ENCODE measurements at places on chromosomes 7 and 10.

DNA sequence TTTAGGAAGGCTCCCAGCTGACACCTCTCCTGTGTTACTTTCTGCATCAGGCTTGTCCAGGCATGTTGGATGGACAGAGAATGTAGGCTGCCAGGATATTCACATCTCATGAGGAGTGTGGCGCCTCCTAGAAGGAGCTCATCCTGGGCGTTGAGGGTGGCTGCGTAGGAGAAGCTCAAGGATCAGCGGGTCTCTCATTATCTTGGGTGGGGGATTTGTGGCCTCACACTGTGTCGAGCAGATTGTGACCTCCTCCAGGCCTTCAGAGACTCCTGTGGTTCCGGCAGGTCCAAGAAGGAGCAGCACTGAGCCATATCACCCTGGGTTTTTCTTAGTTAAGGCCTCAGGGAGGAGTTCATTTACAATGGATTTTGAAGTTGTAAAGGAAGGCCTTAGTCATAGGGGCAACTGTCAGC, 8.7 kb upstream of the COBL start:
- DNase-seq, result no peak

- no peak for DNase-seq
Observed at GRCh38 chr7:962401-963081, 8.1 kb upstream of the ADAP1 start.

DNA sequence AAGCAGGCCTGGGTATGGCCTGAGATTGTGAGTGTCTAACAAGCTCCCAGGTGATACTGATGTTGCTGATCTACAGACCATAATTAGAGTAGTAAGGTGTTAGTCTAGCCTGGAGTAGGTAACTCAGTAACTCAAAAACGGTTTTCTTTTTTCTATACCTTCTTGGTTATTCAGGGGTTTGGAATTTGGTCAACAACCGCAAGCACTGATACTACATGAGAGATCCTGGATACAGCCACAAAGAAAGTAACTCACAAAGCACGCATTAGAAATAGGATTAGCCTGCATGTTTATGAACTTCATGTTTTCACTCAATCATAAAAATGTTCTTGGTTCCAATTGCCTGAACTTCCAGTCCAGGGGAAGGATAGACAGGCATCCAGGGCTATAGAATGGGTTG, 803.5 kb downstream of the MAGI2 start:
- DNase-seq, result no peak

DNA sequence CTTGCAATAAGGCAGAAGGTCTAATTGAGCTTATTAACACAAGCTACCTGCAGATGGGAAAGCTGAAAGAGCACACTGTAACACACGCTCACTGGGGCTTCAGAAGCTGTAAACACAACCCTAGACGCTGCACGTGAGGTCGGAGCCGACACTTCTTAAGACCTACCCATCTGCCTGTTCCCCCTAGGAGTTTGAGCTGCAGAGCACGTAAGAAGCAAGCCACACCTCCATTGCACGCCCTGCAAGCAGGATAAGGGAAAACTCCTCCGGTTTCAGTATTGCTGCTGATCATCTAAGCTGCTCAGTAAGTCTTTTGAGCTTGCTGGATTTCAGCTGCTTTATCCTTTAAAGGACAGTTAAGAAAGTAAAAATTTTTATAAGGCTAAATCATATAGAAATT, 244.0 kb upstream of the ZWINT start:
- DNase-seq, result no peak

GRCh38 chr7:43869867-43870240, 537 bp upstream of the MRPS24 start:
- no peak for DNase-seq

GRCh38 chr7:46292741-46293140, 371.7 kb upstream of the IGFBP3 start:
- no peak for DNase-seq

GRCh38 chr10:27344568-27345454, 104.2 kb upstream of the ACBD5 start:
- no peak for DNase-seq

DNA sequence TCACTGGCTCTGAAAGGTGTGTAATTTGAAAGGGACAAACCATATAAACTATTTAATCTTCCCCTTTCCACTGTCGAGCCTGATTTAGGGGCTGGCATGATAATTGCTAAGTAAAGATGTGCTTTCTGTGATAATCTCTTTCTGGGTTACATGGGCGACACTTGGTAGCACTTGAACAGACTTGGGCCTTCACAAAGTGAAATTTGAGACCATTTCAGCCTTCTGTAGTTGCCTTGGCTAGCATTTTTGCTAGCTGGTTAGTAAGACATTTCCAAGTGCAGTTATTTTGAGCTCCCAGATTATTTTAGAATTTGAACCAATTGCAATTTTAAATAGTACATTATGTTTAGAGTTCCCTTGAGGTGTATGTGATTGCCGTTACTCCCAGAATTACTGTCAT, 432.7 kb upstream of the GALNT17 start:
- DNase-seq, result no peak

- DNase-seq, result no peak
Observed at GRCh38 chr7:37311355-37311754, 137.3 kb downstream of the ELMO1 start.

DNA sequence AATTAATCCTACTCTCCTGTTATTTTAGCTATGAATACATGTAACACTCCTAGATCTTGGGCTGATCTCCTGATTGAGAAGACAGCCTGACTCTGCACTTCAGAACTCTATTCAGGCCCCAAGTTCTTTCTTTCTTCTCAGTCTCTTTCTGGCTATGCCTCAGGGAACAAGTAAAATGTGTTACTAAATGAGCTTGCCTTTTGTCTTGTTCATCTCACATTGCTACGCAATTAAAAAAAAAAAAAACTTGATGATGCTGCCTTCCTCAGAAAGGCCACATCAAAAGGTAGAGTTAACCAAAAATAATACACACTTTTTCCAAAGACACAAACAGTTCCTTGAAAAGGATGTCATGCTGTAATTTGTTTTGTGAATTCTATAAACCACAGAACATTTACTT, 258.1 kb downstream of the TWIST1 start:
- no peak for DNase-seq

DNA sequence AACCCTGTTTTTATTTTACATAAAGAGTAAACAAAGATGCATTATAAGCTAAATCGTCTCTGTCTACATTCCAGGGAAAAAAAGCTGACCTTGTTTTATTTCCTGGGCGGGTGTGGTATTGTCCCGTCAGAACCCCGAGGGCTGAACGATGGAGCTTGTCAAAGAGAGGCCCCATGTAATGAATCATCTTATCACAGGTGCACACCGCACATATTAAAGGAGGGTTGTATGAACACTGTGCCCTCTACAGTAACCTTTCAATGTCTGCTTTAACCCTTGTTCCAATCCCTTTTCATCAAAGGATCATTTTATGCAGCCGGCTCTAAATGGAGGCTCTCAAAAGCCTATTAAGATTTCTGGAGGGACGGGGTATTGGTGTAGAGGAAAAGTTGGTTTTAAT, 158.5 kb upstream of the YAE1 start:
- DNase-seq, result no peak
